Naive thymus-derived CD8-positive, alpha-beta T cell (primary cell): ENCODE measurements at places on chromosomes 5 and 9.

- no peak for DNase-seq
Measured at GRCh38 chr5:75275147-75275546, 38.5 kb upstream of the ANKRD31 start.

- DNase-seq: no peak
Measured at GRCh38 chr5:151469386-151469785, 22.0 kb downstream of the SLC36A1 start.

- DNase-seq: no peak
Measured at GRCh38 chr9:86730163-86730928, 217.0 kb downstream of the GAS1 start.

DNA sequence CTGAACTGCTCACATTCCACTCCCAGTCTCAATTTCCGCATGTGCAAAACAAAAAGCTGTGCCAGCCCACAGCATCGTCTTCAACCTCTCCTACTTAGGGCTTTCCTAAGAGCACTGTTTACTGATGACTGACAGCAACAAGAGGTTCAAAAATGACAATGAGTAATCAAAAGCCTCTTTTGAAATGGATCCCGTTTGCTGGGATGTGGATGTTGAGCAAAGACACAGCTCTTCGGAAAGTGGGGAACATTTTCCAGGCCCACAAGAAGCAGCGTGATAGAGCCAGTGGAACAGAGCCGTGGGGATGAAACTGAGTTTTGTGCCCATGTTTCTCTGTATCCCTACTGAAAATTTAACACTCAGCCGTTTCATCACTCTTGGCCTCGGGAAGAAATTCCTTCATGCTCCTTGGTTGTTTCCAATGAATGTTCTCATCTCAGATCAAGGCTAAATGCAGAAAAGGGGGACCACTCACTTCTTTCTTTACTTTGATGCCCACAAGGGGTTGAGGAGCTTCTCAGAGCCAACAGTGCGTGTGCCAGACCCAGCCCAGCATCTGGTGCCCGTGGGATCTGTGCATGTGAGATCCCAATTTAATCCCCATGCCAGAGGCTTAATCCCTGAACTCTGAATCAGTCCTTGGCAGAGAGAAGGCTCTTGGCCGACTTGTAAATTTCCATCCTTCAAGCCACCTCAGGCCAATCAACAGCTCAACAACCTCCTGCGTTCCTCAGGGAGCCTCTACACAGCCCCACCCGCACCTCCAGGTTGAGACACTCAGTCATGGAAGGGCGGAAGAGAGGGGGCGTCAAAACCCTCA lies 230.2 kb upstream of the DAPK1 start:
- no peak for DNase-seq

DNA sequence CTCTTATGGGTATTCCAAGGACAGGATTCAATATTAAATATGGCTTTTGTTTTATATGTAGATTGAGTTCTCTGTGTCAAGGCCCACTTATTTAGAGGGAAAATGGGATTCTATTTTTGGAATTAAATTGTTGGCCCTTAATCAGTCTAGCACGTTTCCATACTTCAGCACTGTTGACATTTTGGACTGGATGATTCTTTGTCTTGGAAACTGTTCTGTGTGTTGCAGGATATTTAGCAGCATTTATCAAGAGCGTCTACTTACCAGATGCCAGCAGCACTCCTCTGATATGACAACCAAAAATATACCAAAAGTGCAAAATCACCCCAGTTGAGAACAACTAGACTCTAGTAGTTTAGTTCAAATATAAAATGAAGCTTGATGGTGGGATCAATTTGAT lies 1027.0 kb upstream of the COX7C start:
- DNase-seq: no peak

GRCh38 chr9:22682961-22683699 lies 236.5 kb downstream of the DMRTA1 start:
- no peak for DNase-seq

DNA sequence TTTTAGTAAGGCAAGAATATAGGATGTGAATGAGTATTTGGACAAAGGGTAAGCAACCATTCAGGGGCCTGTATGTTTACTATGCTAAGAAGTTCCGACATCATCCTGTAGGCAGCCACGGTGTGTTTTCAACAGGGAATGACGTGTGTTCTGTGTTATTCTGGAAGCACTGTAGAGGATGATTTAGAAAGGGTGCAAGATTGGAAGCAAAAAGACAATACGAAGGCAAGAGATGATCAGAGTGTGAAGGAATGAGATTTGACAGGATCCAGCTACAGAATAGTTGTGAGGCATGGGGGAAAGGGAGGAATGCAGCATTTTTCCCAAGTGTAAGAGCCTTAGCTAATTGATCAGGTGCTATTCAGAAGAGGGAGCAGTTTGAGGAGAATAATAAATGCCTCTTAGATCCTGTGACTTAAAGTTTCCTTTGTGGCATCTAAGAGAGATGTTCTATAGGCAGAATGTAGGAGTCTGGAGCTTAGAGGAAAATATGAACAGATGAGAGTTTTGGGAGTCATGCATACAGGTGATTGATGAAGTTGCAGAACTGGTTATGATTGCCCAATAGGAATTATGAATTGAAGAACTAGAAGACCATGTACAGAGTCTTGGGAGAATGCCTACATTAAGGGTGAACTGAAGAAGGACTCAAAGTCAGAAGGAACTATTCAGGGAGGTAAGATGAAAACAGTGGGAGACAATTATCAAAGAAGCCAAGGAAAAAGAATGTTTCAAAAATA lies 2.5 kb downstream of the SMC5 start:
- no peak for DNase-seq

DNA sequence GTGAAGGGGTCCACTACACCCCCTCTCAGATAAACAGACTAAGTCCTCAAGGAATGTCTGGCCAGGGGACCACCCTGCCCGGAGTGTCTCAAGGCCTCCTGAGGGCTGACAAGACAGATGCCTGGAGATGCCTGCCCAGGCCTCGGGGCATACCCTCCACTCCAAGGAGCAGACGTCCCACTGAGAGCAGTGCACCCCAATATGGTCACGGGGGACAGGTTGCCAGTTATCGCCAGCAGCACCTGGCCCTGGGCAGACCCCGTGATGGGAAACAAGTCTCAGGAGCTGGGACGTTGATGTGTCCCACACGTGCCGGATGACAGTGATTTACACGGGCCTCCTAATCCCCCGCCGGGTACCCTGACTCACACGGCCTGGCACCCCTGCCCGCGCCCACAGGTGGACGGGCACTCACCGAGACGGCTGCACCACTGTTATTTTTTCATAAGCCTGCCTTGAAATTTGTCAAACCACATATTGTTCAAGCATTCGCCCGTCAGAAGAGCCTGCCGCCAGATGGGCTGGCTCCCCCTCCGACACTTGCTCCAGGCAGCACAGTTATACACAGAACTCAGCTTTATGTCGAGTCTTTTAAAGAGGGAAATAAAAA lies 43.9 kb downstream of the BARX1 start:
- DNase-seq: no peak

DNA sequence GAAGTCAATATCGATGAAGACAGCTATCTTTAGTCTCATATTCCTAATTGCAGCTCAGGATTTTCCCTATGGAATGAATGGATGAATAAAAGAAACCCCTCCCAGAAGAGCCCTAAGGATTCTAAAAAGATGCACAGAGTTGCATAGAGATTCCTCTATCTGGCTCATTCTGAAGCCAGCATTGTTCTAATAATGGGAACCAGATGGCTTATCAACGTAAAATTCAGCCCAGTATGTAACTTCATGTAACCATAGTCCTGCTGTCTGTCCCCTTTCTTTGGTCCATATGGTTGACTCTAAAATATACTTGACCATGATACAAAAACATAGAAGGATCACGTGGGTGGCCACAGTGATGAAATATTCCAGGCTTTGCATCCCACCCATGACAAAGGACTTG lies 508.6 kb downstream of the RASEF start:
- DNase-seq: no peak

DNA sequence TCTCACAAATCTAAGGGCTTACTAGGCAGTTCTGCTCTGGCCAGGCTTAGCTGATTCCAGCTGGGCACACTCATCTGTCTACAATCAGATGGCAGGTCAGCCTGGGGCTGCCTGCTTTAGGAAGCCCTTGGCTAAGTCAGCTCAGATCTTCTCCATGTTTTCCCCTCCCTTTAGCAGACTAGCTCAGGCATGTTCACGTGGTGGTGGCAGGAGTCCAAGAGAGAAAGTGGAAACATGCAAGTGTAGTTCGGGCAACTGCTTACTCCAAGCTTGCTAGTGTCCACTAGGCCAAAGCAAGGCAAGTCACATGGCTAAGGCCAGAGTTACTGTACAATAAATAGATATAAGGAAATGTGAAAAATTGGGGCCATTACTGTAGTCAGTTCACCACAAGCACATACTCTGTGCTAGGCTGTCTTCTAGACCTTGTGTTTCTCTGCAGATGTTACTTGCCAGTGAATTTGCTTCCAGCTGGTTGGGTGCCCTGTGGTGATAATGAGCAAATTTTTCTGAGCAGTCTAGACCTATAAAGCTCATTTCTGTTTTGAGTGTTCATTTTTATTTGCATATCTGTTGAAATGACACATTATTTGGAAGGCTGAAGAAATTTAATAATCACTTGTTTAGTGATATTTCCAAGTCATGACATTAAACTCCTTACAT lies 38.3 kb downstream of the RECK start:
- DNase-seq: no peak

DNA sequence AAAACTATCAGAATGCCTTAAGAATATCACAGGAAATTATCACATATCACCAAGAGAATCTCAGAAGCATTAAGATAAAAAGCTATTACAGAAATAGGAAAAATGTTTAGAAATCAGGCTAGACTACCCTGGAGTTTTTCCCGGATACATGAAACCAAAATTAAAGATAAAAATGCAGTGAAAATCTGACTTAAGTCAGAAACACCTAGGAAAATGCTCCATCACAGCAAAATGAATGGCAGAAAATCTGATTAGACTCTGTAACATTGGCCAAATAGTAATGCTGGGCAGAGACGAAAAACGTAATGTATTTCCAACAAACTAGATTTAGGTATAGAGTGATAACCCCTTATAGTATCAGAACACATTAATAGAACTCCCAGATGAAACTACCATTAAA lies 1626.7 kb upstream of the C9orf72 start:
- DNase-seq: no peak

DNA sequence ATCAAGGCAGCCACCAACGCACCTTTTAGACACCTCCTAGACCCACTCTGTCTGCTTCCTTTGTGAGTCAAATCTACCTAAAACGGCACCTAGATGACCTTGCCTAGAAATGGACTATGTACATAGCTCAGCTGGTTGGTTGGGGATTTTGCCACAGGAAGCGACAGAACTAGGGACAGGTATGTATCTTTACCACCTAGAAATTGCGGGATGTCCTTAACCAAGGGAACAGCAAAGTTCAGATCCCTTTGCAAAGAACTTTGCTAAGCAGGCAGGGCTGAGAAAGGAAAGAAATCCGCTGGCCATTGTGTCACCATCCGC lies 2.0 kb upstream of the ENC1 start:
- DNase-seq: no peak

DNA sequence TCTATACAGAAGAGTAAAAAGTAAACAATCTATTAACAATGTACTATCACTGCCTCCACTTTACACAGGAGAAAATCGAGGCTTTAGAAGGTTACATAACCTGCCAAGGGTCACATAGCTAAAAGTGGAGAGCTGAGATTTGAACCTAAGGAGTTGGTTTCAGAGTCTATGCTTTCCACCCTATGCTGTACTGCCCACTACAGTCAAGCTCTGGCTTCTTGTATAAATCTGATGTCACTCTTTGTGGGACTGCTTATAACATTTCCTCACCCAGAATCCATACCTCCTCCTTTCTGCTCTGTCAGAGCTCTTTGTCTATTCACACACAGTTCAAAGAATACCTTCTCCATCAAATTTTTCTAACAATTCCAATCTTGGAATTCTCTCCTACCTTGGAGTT lies 503.1 kb downstream of the RAB3C start:
- no peak for DNase-seq

DNA sequence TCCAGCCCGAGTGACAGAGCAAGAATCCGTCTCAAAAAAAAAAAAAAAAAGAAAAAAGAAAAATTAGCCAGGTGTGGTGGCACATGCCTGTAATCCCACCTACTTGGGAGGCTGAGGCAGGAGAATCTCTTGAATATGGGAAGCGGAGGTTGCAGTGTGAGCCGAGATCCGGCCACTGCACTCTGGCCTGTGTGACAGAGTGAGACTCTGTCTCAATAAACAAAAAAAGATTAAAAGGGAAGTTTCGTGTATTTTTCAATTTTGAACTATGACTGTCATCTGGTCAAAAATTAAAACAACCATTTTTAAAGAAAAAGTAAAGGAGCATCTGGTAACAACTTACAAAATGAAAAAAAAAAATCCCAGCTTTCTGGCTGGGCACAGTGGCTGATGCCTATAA lies 36.3 kb upstream of the PLIN2 start:
- no peak for DNase-seq

GRCh38 chr5:71700803-71701202 lies 18.3 kb upstream of the CARTPT start:
- DNase-seq: no peak

GRCh38 chr5:67879620-67880510 lies 335.7 kb upstream of the PIK3R1 start:
- DNase-seq: no peak

DNA sequence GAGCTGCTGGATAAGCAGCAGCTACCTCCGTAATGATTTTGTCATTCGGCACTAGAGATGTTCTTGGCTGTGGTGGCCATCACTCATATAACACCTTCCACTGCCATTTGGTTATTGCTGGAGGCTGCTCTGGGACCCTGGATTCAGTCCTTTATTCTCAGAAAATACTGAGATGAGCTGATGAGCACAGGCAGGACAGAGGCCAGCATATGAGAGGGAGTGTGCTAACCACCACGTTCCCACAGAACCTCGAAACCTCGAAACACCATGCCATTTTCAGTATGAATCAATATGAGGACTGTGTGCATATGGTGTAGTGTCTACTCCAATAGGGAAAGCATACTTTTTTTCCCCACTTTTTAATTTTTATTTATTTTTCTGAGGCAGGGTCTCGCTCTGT lies 56.6 kb downstream of the ADAM19 start:
- no peak for DNase-seq

DNA sequence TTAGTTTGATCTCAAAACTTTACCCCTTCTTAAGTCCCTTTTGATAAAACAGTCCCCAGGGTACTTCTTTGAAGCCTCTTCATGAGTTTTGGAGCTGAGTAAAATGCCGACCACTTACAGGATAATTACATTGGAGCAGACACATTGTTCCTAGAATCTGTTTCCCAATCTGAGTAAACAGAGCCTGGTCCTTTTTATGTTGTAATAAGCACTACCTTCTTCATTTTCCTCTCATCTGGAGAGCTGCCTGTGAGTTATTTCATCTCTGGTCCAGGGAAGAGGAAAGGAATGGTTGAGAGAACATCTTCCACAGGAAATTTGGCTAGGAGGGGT lies 26.3 kb upstream of the GALNT10 start:
- no peak for DNase-seq

- no peak for DNase-seq
Measured at GRCh38 chr9:113238202-113238858, 17.0 kb downstream of the SLC31A1 start.

DNA sequence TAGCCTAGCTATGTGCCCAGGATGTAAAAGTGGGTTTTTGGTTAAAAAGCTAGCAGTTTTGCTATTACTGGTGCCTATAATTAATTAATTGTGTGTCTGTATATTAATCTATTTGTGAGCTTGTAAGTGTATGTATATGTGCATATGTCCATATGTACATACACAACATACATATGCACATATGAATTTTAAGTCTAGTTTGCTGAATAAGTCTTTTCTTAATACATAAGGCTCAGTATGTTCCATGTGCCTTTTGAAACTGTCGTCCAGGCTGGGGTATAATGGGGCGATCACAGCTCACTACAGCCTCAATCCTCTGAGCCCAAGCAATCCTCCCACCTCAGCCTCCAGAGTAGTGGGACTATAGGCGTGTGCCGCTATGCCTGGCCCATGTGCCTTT lies 10.1 kb downstream of the SH3GL2 start:
- no peak for DNase-seq

GRCh38 chr9:97596906-97597305 lies 36.3 kb downstream of the TSTD2 start:
- DNase-seq: no peak
